Activated CD4-positive, CD25-positive, alpha-beta regulatory T cell treated with anti-CD3 and anti-CD28 coated beads, Interleukin-2, amount 50 U/mL, for 16 hours (primary cell): ENCODE measurements at places on chromosomes 3 and 15.

GRCh38 chr3:123508178-123508577 is 59.3 kb upstream of the ADCY5 start:
- DNase-seq, result no peak

DNA sequence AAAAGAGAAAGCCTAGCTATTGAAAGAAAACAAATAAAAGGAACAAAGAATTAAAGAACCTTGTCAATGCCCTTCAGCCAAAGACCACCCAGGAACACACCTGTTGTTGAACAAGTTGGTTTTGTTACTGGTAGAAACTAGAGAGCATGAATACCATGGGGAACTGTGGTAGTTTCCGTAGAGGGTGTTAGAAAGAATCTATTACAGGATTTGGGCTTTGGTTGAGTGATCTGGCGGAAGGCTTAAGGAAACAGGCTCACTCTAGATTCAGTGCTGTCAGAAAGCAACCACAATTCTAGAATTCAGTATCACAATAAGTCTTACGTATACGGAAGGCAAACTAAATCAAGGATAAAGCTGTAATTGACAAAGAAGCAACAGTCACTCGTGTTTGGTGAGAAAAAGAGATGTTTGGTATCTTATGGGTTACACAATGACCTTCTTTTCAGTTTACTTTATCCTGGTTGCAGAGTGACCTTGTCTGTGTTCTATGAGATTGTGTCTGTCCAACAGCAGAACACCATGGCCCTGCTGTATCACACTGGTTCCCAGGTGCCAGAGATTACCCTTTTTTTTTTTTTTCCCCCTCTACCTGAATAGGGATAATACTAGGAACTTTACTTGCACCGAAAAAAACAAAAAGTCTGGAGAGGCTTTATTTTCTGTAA is 265.9 kb downstream of the SHQ1 start:
- no peak for DNase-seq

DNA sequence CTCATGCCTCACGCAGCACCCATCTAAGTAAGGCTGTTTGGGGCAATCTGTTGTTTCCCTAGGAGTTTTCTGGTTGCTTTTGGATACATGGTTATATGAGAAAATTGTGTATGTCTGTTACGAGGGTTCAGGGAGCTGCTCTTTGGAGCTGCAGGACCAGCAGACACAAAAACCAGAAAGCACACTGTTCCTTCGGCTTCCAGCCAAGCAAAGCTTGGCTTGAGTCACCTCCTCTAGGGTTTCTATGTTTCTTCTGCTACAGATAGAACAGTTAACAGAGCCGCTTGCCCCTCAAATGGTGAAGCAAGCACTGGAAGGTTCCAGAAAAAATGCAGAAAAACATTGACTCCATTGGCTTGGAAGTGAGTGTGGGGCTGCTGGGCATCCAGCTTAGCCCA is 49.2 kb upstream of the CTDSPL start:
- DNase-seq, result no peak

DNA sequence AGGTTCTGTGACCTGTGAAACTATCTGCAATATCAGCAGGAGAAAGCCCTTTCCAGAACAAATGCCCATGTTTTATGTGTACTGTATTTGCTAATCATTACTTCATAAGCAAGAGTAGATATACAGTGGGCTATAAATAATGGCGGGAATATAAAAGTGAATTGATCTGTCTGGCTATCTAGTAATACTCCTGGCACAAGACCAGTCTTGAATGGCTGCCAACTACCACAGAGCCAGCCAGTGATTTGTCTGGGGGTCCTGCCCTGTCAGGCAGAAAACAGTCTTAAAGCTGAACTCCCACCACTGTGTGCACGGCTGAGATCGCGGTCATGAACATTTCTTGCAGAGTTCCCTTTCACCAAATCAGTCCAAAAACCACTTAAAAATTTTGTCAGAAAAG is 176.3 kb downstream of the MEIS2 start:
- DNase-seq, result no peak

GRCh38 chr3:140724856-140725812 is 47.3 kb downstream of the TRIM42 start:
- no peak for DNase-seq

- DNase-seq, result no peak
These were observed 41.5 kb upstream of the TBL1XR1 start for GRCh38 chr3:177238686-177239216.

- DNase-seq, result no peak
These were observed 125.1 kb downstream of the TIGIT start for GRCh38 chr3:114418724-114419543.

- no peak for DNase-seq
These were observed 96.4 kb downstream of the MYH15 start for GRCh38 chr3:108414007-108414406.

DNA sequence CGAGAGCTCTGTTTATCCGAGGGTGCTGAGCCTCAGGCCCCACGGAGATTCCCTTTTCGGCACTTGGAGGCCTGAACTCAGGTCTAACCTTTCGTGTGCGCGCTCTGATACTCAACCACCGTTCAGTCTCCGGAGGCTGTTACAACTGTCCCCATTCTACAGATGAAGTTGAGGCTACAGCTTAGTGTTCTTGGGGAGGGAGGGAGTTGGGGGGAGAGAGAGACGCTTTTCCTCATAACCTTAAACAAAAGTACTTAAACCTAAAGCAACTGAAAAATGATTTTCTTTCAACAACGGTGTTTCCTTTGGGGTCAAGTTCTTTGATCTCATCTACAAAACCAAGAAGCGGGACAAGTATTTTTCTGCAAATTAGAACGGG is 952 bp upstream of the CHST2 start:
- no peak for DNase-seq

GRCh38 chr3:9841015-9841414 is 2.8 kb downstream of the RPUSD3 start:
- DNase-seq, result no peak

GRCh38 chr3:110808630-110809029 is 263.0 kb upstream of the NECTIN3 start:
- no peak for DNase-seq

DNA sequence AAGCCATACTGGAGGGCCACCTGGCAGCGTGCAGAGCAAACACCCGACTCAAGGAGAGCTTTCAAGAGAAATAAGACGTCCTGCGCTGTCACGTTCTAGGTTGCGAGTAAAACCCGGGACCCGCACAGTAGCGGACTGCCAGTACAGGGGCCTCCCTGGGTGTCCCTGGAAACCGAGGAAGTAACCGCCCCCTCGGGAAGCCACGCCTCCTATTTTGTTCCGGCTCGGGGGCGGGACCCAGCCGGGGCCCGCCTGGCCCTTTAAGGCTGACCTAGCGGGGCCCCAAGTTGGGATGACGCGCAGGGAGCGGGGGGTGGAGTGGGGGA is 218 bp upstream of the MAPKAPK3 start:
- peak; percentile 90 for DNase-seq

- DNase-seq, result no peak
These were observed 89.7 kb downstream of the TOP2B start for GRCh38 chr3:25575001-25575400.

DNA sequence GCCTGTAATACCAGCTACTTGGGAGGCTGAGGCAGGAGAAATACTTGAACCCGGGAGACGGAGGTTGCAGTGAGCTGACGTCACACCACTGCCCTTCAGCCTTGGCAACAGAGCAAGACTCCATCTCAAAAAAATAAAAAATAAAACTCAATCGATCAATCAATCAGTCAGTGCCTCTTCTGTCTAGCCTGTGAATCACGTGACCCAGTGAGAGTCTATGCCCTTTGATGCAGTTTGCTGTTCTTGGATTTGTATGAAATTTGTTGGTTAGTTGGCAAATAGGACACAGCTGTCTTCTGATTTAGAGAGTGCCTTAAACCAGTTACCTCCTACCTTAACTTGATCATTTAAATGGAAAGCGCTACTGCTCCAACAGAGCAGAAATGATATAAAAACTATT is 3.6 kb upstream of the RBMS3 start:
- DNase-seq, result no peak
